Stimulated activated CD4-positive, alpha-beta T cell treated with anti-CD3 and anti-CD28 coated beads, Interleukin-1b, Interleukin-23, amount 100 ng/mL, for 4 hours (primary cell): ENCODE measurements at places on chromosomes 3 and 15.

GRCh38 chr3:140203510-140203909 lies 268.5 kb downstream of the CLSTN2 start:
- DNase-seq, result no peak

DNA sequence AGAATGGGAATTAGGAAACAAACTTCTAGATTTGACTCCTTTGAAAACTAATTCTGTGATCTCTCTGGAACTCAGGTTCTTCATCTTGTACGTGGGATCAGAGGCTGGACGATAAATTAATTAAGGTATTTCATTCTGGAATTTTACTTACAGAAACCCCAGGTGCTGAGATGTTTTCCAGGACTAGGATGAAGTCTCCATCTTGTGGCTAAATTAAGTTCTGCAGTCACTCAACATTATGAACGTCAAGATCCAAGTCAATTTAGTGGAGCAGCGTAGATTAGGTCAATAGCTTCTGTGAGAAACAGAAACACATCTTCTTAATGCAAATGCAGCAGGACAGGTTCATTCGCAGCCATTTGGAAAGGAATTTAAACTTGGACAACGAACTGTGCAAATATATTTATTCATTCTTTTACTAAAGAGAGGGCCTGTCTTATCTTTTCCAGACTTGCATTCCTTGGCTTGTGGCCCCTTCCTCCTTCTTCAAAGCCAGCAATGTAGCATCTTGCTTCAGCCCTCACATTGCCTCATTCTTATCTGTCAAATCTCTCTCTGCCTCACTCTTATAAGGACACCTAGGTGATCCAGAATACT lies 26.7 kb upstream of the TMC3 start:
- no peak for DNase-seq

GRCh38 chr15:85755471-85755870 lies 39.3 kb downstream of the KLHL25 start:
- DNase-seq, result no peak

- no peak for DNase-seq
These were observed 217.8 kb upstream of the EOMES start for GRCh38 chr3:27939940-27940339.
